Activated CD4-positive, alpha-beta T cell treated with anti-CD3 and anti-CD28 coated beads, Interleukin-2, Interleukin-6, amounts not matched to agents 100 ng/mL and 50 ng/mL, durations not matched to agents 16 hours and 8 hours (primary cell): ENCODE measurements at places on chromosomes 7 and 10.
A peak's percentile ranks its signal among the peaks of the same experiment; 100 is the strongest.

DNA sequence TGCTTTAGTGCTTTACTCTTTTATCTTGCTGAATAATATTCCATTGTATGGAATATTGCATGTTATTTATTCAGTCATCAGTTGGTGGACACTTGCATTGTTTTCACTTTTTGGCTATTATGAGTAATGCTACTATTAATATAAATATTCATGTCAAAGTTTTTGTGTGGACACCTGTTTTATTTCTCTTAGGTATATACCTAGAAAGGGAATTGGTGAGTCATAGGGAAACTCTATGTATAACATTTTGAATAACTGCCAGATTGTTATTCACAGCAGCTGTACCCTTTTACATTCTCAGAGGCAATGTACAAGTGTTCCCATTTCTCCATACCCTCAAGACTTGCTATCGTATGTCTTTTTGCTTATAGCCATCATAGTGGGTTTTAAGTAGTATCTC lies 268.7 kb downstream of the SEMA3A start:
- no peak for DNase-seq

GRCh38 chr10:111756217-111757061 lies 427.1 kb downstream of the GPAM start:
- DNase-seq: peak; percentile 28

GRCh38 chr7:6096581-6096980 lies 65.4 kb downstream of the ANKRD61 start:
- DNase-seq: no peak

GRCh38 chr10:99548041-99548530 lies 15.3 kb downstream of the NKX2-3 start:
- DNase-seq: peak; percentile 21

DNA sequence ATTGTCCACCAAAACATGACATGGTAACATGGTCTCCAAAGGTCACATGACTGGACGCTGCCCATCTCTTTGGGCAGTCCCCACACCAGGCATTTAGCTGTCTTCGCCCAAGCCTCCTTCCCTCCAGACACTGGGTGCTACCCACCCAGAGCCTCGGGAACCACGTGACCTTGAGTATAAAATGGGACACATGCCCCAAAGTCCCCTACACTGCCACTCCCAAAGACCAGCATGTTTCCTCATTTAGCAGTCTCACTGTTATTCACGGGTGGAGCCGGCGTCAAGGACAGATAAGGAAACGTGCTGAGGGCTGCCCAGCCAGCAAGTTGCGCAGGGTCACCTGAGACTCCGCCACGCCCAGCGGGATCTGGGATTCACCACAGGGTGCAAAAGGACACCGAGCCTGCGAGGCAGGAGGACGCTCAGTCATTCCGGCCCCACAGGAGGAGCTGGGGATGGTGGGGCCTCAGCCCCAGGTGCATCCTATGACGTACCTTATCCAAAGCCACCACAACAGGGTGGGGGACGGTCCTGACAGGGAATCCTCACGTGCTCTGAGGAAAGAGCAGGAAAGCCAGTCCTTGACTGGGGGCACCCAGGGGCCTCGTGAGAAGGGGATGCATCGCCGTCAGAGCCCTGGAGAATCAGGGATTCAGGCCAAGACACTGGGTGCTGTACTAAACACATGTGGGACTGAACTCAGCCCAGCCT lies 226.9 kb downstream of the TNS3 start:
- no peak for DNase-seq

DNA sequence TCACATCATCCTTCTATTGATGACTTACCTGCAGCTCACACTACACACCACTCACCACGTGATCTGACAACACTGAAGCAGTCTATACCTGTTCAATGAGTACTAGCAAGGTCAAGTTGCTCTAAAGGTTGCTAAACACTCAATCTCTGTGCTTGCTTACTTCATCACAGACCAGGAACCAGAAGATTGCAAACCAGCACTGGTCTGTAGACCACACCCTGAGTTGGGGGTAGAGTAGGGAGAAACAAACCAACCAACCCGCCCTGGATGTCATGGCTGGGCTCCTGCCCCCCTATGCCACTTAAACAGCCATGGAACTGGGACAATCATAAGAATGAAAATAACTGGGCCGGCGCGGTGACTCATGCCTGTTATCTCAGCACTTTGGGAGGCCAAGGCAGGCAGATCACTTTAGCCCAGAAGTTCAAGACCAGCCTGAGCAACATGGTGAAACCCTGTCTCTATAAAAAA lies 19.6 kb downstream of the DLG5 start:
- DNase-seq: no peak

GRCh38 chr10:61098966-61099365 lies 155.0 kb upstream of the RHOBTB1 start:
- no peak for DNase-seq

GRCh38 chr10:122310311-122311050 lies 39.4 kb downstream of the BTBD16 start:
- no peak for DNase-seq

DNA sequence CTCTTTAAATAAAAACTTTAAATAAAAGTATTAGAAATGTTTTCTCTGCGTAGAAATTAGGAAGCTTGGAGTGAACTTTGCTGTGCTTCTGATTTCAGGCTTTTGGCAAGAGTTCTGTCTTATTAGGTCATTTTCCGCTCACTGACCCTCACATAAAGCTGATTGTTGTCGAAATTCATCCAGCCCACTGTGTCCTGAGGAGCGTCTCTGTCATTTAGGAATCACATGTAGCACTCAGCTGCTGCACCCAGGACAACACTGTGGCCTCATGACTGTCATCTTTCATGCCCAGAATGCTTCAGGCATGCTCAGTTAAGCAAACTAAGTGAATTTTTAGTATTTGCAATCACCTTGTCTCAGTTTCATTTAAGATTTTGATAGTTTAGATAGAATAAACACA lies 57.8 kb upstream of the MSRB2 start:
- DNase-seq: no peak

DNA sequence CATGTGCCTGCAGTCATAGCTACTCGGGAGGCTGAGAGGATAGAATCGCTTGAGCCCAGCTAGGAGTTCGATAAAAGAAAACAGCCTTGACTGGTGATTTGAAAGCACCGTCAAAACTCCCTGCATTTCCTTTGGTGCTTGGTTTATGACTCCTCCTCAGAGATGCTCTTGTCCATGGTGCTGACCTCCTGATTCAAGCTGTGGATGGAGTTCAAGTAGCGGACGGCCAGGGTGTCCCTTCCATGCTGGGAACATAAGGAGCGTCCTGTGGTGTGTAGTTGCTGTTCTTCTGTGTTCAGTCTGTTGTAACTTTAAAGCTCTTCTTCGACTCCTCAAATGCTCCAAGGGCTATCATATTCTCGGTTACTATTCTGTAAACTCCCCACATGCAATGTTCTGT lies 382.5 kb upstream of the KIAA1217 start:
- DNase-seq: peak; percentile 6

GRCh38 chr10:84406561-84406960 lies 78.2 kb downstream of the CCSER2 start:
- no peak for DNase-seq

DNA sequence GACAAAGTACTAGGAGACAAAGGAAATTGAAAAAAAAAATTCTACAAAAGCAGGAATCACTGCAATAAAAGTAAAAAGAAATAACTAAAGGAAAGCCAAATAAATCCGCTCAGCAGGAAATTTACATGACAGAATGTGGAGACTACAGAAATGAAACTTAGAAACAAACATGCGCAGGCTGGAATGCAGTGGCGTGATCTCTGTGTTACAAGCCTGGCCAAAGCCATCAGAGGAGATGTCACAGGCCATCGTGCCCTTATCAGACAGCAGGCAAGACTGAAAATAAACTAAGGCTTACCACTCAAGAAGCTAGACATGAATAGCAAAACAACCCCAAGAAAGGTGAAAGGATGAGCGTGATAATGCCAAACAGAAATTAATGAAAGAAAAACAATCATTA lies 6.3 kb upstream of the CAMK2B start:
- no peak for DNase-seq

GRCh38 chr7:157927313-157927925 lies 590.6 kb downstream of the DNAJB6 start:
- DNase-seq: no peak
